NCI-H1930 (cell line): ENCODE measurements at places on chromosomes 7 and 10.

GRCh38 chr10:6988654-6989053 lies 408.6 kb upstream of the PRKCQ start:
- no peak for DNase-seq

DNA sequence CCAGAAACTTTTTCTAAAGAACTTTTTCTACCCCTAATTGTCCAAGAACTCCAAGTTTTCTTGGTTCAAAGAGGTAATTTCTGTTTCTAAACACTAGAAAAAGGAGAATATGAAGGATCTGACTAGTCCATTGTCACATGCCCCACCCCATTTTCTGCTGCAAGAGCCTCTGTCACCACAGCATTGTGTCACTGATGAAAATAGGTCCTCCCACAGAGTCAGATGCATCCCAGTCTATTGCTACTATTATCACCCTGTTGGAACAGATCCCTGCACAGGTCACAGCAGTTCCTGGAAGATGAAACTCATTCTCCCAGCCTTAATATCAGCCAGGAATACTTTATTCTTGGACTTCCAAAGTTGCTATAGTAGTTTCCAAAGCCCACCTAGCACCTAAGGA lies 7.5 kb upstream of the CFTR start:
- no peak for DNase-seq

- no peak for DNase-seq
These were observed 108.5 kb upstream of the ANLN start for GRCh38 chr7:36280840-36281812.

- no peak for DNase-seq
These were observed 92.2 kb upstream of the OIT3 start for GRCh38 chr10:72801263-72801868.

DNA sequence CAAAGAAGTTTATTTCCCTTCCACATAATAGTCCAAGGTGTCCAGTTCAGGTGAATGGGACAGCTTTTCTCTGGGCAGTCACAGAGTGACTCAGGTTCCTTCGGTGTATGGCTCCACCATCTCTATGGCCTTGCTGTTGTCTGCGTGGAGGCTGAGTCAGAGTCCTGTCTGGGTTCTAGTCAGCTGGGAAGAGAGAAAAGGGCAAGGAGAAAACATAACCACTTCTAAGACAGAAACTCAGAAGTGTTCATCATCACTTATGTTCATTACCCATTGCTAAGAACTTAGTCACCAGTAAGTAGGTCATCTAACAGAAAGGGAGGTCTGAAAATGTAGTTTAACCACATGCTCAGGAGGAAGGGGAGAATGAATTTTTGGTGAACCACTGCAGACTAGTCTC lies 32.4 kb upstream of the CCDC7 start:
- DNase-seq: no peak

DNA sequence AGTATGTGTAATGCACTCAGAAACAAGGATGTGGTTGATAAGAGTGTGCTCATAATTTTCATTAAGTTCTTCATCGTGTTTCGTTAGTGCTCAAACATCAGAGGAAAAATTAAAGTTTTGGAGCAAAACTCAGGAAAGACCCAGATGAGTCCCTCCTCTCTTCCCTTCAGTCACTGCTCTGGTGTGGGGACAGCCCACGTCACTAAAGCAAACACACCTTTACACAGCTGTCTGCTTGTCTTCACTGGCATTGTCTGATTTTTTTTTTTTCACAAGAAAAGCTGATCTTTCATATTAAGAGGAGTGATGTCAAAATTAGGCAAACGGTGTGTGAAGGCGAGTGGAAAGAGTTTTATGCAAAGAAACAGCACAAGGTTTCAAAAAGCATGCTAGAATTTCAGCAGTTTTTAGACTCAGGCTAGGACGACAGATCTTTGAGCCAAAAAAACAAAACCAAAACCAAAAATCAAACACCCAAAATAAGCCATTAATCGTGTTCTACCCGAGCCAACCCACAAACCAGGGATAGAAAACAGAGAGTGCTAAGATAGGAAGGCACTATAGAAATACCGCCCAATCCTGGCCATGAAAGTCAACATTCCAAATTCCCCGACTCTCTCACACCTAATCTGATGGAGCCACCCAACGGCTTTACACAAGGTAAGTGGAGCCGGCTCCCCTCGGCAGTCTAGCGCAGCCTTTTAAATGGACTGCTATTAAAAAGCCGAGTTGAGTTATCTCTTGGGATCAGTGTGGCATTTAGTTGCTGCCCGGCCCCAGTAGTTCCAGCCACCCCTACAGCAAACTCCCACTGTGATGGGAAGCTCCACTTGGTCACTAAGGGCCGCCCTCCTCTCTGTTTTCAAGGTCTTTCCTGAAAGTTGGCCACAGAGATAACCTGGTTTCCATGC lies 27.9 kb upstream of the GATA3 start:
- DNase-seq: no peak

GRCh38 chr10:111593578-111593977 lies 516.7 kb downstream of the ADRA2A start:
- DNase-seq: no peak

- no peak for DNase-seq
These were observed 189.9 kb upstream of the PDE1C start for GRCh38 chr7:32259931-32260596.

DNA sequence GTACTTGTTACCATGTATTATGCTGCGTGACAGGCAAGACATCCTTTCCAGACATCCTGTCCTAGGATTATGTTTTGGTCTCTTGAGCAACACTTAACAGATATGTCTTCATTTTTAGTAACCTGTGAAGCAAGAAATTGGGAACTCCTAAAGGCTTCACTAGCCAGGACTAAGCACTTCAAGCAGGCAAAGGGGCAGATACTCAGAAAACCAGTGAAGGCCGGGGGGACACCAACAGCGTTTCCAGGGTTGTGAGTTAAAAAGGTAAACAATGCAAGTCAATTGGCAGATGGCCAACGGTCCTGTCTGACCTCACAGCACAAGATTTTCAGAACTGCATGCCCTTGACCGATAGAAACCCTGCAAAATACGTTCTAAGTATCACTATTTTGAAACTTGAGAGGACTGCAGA lies 77.6 kb upstream of the SFMBT2 start:
- no peak for DNase-seq

DNA sequence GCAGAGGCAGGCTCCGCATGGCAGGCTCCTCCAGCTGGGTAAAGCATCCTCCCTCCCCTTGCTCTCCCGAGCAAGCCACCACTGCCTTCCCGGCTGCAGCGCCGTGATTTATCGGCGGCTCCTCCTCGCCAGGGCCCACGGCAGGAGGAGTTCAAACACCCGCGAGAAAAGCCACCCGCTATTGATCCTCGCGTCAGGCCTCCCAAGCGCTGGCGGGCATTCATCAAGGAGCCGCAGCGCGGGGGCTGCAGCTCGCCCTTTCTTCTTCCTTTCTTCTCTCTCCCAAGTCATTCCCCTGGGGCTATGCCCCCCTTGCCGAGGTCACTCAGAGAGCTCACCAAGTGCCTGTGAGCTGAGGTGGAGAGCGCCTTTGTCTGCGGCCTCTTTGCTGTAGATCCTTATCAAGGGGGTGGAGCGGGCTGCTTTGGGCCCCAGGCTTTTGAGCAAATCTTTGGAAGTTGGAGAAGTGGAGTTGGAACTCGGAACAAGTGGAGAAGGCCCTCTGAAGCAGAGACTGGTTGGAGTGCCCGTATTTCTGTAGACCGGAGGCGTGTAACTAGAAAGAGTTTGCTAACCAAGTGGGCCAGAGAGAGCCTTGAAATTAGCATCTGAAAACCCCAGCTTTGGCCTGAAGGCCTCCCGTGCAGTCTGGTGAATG lies 107.2 kb upstream of the PPIF start:
- no peak for DNase-seq

DNA sequence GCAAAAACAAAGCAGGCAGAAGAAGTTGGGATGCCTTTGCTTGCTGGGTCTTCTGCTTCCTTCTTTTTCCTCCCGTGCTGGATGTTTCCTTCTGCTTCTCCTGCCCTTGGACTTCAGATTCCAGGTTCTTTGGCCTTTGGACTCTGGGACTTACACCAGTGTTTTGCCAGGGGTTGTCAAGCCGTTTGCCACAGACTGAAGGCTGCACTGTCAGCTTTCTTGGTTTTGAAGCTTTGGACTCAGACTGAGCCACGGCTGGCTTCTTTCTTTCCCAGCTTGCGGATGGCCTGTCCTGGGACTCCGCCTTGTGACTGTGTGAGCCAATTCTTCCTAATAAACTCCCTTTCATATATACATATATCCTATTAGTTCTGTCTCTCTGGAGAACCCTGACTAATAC lies 11.3 kb upstream of the LCOR start:
- DNase-seq: no peak

GRCh38 chr10:12699781-12700556 lies 301.5 kb downstream of the CCDC3 start:
- no peak for DNase-seq

DNA sequence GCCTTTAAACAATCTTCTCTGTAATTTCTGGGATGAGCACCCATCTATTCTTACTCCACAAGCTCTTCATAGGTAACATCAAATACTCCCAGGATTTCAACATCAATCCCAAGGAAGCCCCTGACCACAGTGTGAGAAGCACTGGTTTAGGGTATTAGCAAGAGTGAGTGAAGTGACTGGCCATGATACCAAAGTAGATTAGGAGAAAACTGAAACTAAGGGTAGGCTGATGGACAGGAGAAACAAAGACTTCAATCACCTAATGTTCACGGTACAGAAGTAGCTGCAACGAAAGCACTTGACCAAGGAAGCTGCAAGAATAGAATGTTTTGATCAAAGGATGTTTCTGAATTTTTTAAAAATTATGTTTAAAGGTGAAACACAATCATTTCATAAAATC lies 49.8 kb downstream of the LMBR1 start:
- DNase-seq: no peak

DNA sequence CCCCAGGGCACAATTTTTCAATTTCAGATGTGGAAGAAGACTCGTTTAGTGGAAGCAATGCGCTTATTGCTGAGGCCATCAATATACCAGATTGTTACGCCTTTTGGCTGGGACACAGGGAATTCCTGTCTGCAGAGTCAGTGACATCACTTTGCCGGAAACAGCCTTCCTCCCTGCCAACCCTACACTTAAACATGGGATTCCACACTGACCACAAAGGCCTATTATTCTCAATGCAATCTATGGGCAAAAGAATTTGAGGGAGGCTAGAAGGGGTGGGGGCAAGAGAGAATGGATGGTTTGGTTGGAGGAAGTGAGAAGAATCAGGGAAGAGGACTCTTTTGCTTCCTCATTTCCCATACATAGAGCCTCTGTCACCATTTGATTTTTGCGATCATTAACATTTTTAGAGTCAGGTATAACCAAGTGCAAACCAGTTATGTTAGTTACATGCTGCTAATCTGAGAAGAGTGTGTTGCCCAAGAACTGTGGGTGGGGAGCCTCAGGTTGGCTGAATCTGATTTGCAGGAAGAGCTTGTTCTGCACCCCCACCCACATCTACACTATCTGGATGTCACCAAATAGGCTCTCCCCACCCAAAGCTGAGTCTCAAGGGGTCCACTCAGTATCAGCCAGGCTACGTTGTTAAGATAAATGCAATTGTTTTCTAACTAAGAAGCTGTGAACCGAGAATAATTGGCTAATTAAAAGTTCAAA lies 58.2 kb downstream of the ENTPD1 start:
- DNase-seq: no peak

- no peak for DNase-seq
These were observed 189.9 kb downstream of the HERPUD2 start for GRCh38 chr7:35505066-35505465.

DNA sequence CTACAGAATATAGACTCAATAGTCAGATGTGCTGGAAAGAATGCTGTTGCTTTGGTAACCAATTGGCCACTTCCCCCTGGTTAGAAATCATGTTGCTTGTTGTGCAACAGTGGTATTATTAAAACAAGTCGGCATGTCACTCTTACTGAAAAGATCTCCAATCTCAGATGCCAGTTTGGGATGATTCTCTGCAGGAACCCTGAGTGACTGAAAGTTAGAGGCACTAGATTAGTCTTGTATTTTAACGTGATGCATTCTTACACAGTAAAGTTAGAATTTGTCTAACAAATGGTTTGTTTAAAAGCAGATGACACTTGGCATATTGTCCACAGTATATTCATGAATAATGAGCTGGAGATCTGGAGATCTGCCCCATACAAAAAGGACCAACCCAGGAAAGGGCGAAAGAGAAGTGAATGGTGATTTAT lies 287.6 kb downstream of the TWIST1 start:
- DNase-seq: no peak

DNA sequence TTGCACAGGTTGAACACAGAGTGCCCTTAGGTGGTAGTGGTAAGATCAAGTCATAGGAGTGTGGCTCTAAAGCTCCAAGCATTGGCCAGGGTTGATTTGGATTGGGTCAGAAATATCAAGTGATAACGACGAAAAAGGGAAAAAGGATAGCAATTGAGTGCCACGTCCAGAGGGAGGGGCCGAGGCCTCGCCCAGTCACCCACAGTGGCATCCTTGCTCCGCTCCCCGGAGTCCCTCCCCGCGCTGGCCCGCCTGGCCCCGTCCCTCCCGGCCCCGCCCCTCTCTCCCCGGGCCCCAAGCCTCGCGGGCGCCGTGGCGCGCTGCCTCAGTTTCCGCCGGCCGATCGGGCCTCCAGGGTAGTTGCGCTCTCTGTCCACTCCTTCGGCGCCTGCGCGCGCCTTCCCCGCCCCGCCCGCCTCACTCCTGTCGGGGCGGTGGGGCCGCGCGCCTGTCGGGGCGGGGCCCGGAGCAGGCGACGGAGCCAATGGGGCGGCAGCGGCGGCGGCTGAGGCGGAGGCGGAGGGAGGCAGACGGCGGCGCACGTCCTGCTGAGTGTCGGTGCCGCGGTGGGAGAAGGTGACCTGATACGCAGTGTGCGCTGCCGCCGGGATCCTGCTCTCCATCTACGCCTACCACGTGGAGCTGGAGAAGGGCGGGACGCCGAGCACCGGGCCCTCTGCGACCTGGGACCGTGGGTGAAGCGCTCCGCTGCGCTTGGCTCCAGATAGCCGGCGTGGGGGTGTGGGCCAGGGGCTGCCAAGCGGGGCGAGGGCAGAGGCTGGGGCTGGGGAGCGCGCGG lies 209.1 kb upstream of the ZNF722 start:
- DNase-seq: peak; percentile 79

DNA sequence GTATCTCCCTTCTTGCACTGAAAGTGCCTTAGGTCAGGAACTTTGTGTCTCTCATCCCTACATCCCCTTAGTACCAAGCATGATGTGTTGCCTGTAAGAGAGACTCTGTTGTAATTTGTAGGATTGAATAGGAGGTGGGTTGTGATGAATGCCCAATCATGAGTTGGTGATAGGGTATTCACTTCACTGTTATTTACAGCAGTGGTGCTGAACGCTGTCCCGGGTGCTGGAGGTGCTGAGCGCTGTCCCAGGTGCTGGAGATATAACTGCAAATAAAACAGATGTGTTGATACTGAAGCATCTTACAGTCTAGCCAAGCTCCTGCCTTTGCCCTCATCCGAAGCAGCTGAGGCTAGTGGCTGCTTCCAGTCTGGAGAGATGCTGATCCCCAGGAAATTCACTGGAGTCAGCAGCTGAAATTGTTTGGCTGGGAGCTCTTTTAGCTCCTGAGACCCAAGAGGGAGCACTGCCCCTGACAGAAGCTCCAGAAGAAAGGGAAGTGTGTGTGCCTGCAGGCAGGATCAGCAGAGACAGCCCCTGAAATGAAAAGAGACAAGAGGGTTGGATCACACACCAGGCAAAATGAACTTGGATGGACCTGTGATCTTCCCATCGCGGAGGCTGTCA lies 183.4 kb downstream of the SORCS3 start:
- DNase-seq: no peak

- DNase-seq: no peak
These were observed 490.5 kb upstream of the PFKP start for GRCh38 chr10:2576892-2577291.

- no peak for DNase-seq
These were observed 48.7 kb downstream of the BPGM start for GRCh38 chr7:134695321-134695860.
